ENCODE measurements at places on chromosomes 4 and X.

DNA sequence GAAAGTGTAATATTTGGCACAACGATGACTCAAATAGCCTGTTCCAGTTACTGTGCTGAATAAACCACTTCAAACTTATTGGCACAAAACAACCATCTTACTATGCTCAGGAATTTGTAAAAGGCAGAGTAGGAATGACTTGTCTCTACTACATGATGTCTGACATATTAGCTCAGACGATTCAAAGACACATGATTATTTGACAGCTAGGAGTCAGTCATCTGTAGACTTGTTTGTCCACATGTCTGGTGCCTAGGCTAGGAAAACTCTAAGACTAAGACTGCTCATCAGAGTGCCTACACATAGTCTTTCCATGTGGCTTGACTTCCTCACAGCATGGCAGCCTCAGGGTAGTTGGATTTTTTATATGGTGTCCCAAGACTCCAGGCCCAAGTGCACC lies 154.5 kb downstream of the FANCB start:
- no peak for DNase-seq

GRCh38 chr4:70680934-70681333 lies 7.4 kb upstream of the UTP3 start:
- no peak for DNase-seq

DNA sequence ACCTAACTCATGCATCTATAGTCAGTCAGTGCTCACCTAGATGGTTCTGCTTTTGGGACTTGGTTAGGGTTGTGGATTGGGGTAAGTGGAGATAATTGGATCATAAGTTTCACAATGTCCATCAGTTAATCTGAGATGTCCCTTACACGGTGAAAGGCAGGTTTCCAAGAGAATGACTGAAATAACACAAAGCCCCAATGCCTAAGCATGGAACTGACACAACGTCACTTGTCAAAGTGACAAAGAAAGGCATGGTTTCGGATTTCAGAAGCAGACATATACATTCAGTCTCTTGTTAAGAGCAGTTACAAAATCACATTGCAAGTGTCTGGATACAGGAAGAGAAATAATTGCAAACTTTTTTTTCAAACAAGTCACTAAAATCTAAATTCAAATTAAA lies 1456.9 kb downstream of the TECRL start:
- no peak for DNase-seq

- no peak for DNase-seq
Observed at GRCh38 chr4:83320548-83320947, 14.1 kb downstream of the HPSE start.

- no peak for DNase-seq
Observed at GRCh38 chrX:40504801-40505605, 75.8 kb upstream of the ATP6AP2 start.

- DNase-seq, result no peak
Observed at GRCh38 chrX:153874366-153875125, 11.4 kb downstream of the L1CAM start.

GRCh38 chr4:111572470-111572869 lies 572.8 kb upstream of the FAM241A start:
- DNase-seq, result no peak

DNA sequence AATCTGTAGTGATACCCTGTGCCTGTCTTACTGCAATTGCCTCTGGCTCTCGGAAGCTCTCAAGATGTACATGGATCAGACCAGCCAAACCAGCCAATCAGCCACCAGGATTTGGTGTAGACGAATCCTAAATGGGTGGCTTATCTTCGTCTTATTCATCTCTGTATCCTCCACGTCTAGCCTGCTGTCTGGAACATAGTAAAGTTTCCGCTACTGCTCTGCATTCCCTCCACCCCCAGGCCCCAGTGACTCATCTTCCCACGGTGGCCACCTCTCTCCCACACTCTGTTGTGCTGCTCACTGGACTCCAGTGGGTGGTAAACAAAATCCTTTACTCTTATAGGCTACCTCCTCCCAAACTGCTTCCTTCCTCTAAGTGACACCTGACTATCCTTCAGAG lies 37.8 kb downstream of the SEPTIN6 start:
- peak; percentile 59 for DNase-seq

- no peak for DNase-seq
Observed at GRCh38 chr4:140609548-140610425, 41.0 kb upstream of the UCP1 start.

- DNase-seq, result peak; percentile 31
Observed at GRCh38 chr4:109588176-109588575, 28.1 kb downstream of the MCUB start.

- DNase-seq, result no peak
Observed at GRCh38 chr4:83196921-83197320, 82.4 kb upstream of the PLAC8 start.

- peak; percentile 61 for DNase-seq
Observed at GRCh38 chr4:17511950-17512795, at the start of gene QDPR. QDPR (minus strand) TSS chr4:17512090; CDS start chr4:17512054, 36 bp downstream.

DNA sequence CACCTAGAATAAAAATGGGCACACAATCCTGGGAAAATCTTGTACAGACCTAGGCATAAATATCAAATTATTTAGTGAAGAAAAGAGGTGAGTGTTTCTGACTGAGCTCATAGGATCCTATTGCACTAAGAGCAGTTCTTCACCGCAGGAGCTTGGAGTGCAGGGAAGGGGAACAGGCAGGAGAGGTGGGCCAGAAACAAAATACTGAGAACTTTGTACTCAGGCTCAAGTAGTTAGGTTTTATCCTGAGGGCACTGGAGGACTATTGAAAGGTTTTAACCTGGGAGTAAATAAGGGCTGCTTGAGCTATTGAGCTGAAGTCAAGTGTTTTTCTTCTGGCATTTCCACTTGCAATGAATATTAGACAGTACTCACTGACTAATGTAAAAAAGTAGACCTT lies 12.2 kb downstream of the EPHA5 start:
- no peak for DNase-seq

DNA sequence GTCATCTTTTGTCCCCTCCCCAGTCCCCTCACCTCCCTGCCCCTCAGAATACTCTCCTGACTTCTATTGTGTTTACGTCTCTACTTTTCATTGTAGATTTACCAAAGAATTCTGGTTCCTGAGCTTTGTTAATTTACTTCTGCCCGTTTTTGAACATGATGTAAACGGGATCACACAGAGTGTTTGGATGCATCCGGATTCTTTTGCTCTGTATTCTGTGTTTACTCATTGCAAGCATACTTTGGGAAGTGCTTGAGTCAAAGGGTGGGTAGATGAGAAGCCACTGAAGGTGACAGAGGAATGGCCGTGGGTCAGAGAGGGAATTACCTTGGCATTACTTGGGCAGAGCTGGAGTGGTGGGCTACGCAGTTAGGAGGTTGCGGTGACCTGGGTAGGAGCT lies 18.0 kb downstream of the CLCN4 start:
- DNase-seq, result no peak

DNA sequence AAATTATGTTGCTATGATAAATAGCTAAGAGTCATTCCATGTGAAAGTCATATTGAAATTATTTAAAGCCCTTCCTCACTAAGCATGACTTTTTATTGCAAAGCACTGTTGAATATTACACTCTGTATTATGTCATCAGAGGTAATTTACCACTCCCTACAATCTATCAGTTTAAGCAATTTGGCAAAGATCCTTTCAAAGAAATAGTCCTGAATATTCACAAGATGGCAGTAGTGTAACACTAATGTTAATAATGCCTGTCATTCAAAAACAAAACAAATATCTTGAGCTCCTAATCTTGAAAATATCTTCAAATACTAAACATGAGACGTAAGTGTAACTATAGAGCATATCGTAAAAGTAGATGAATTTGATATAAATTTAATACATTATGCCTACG lies 208.6 kb upstream of the TECRL start:
- no peak for DNase-seq

- no peak for DNase-seq
Observed at GRCh38 chr4:302381-302780, 2.9 kb downstream of the ZNF732 start.

DNA sequence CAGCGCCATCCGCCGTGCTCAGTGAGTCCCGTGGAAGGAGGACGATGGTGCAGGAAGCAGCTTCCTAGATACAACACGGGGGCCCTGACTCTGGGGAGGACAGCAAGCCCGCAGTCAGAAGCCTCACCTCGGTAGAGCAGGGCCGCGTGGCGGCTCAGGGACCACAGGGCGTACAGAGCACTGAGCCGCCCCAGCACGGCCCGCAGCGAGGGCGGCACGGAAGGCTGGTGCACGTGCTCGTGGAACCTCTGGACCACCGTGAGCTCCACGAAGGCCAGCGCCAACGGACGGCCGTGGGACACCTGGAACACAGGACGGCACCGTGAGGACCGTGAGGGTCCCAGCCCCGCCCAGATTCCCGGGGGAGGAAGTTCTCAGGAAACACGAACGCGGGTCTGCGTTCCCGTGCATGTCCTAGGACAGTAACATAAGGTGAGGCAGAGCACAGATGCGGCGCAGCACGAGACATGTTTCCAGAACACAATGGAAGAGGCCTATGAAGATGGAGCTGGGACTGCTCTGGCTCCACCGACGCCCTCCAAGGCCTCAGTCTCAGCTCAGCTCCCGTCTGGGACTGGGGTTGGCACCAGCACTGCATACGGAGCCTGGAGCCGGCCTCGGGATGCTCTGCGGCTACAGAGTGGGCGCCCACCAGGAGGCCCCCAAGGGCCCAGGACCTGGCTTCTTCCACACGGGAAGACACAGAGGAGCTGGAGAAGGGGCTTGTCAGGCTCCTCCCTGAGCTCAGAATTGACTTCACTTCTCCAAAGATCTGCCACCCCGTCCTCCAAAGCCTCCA lies 65.5 kb downstream of the ACOX3 start:
- no peak for DNase-seq

DNA sequence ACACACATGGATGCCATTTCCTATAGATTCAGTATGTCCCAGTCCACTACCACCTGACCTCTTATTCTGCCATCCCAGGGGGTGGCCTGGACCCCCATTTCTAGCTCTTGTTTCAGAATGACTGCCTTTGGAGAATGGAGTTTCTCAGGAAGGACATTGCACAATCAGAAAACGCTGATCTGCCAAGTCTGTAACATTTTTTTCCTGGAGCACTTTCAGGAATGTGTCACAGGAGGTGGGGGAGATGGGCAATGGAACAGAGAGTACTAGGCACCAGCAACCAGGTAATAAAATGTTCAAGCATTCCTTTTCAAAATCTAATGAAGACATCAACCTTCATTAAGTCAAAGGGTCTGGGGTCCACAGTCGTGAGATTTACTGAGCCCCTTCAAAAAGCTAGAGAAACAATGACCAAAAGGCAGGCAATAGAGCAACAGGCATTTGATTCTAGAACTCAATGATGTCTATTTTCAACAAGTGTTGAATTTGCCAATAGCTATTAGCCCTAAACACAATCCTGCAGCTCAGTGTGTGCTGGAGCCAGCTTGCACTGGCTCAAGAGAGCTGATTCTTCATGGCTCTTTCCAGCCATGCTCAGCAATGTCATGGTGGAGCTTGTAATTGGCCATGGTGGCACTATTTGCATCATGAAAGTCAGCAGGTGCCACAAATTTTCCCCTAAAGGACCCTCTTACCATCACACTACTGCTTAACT lies 87.1 kb downstream of the KDR start:
- no peak for DNase-seq

GRCh38 chrX:86604607-86605006 lies 456.4 kb downstream of the DACH2 start:
- DNase-seq, result no peak

- no peak for DNase-seq
Observed at GRCh38 chr4:77043507-77044136, 32.2 kb downstream of the CCNI start.

DNA sequence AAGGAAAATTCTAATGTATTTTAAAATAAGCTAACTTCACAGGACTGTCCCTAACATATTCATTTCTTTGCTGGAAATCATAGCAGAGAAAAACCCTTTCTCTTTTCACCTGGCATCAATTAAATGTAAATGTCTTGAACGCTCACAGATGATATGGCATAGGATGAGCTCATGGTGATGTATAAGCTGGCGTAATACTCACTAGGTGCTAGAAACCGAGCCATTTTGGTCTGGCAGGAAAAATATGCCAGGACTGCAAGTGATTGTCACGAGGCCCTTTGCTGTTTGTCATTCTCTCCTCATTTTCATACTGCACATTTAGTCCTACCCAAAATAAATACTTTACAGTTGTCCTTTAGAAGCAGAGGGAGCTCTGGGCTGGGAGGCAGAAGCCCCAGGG lies 222.7 kb upstream of the LNX1 start:
- DNase-seq, result no peak

DNA sequence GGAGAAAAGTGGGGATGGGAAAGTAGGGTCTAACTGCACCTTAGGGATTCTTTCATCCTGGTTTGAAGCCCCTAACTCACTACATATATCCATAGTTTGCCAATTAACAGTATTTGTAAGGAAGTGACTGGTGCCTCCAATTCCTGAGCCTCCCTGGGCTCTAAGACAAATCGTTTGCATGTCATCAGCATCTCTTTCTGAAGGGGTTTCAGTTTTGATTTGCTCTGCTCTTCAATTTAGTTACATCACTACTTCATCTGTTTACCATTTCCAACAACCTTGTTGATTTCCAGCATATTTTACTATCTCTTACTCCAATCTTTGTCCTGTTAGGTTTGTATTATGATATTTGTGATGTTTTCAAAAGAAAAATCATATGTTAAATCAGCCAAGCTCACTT lies 15.5 kb upstream of the DDX60 start:
- DNase-seq, result no peak

DNA sequence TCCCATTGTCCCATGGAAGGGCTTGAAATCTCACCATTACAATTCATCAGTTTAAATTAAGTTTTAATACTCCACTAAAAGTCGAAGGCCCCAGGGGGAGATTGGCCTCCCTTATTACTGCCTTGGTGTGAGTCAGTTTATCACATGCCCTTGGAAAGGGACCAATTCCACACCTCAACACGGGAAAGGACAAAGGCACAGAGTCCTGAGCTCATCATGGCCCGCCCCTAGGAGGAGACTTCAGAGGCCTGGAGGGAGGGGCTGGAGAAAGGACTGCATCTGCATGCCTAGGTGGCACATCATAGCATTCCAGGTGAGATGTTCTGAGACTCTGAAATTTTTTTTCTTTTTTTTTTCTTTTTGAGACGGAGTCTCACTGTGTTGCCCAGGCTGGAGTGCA lies 2.8 kb upstream of the SEL1L3 start:
- DNase-seq, result no peak

GRCh38 chr4:118927974-118928373 lies 39.3 kb downstream of the SYNPO2 start:
- DNase-seq, result no peak

DNA sequence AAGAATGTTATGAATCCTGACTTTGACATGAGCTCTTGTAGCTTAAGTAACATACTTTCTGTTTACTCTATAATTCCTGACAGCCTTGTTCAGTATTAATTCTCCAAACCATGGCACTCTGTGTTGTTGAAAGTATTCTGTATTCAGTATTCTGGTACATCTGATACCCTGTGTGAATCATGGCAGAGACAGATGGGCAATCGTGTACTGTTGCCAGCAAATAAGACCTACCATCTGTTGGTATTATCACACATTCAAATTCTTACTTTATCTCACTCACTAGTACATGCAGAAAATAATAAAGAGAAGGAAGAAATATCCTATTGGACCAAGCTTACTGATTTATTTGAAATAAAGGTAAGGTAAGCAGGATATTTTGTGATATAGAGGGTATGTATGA lies 7.9 kb downstream of the MBTPS2 start:
- DNase-seq, result no peak

Measured in stimulated activated CD4-positive, alpha-beta T cell treated with anti-CD3 and anti-CD28 coated beads, Interleukin-12 subunit alpha, Interleukin-12 subunit beta, amount 100 ng/mL, for 24 hours (primary cell).